ENCODE measurements at places on chromosomes 4 and X.

GRCh38 chrX:40072246-40072645 lies 25.5 kb downstream of the BCOR start:
- DNase-seq, result no peak

- no peak for DNase-seq
Measured at GRCh38 chrX:134368126-134368525, 91.8 kb upstream of the HPRT1 start.

DNA sequence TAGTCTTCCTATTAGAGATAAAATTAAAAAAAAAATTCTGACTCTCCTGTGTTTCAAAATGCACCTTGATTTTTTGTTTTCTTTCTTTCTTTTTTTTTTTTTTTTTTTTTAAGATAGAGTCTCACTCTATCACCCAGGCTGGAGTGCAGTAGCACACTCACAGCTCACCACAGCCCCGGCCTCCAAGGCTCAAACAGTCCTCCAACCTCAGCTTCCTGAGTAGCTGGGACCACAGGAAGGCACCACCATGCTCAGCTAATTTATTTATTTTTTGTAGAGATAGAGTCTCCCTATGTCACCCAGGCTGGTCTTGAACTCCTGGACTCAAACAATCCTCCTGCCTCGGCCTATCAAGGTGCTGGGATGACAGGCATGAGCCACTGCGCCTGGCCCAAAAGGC lies 41.1 kb upstream of the TMEM184C start:
- no peak for DNase-seq

DNA sequence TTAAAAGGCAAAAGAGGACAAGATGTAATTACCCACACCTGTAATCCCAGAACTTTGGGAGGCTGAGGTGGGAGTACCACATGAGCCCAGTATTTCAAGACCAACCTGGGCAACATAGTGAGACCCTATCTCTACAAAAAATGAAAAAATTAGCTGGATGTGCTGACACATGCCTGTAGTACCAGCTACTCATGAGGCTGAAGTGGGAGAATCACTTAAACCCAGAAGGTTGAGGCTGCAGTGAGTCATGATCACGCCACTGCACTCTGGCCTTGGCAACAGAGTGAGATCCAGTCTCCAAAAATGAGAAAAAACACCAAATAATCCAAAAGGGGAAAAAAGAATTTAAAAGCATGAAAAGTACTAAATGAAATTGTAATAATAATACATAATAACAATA lies 30.8 kb downstream of the NR0B1 start:
- DNase-seq, result no peak

- DNase-seq, result no peak
Measured at GRCh38 chrX:17774053-17774452, 36.8 kb downstream of the SCML1 start.

DNA sequence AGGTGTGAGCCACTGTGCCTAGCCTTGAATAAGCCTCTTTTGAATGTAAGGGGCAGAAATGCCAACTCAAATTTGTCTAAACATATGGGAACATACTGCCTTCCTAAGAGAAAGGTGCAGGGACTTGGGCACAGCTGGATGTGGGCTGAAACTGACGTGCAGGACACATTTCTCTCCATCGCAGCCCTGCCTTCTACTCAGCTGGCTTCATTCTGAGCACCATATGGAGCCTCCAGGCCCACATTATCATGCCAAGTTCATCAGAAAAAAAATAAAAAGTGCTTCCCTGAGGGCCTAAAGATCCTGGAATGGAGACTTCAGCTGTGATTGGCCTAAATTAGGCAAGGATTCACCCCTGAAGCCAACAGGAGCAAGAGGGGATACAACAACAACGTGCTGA lies 386.2 kb downstream of the RAB28 start:
- no peak for DNase-seq
